Activated CD4-positive, alpha-beta T cell treated with anti-CD3 and anti-CD28 coated beads, Interleukin-2, amount 50 U/mL, for 48 hours (primary cell): ENCODE measurements at places on chromosomes 2 and 18.

- no peak for DNase-seq
Measured at GRCh38 chr2:196649202-196649601, 9.7 kb downstream of the CCDC150 start.

GRCh38 chr2:88131999-88132368 is 4.1 kb upstream of the FABP1 start:
- DNase-seq = no peak

DNA sequence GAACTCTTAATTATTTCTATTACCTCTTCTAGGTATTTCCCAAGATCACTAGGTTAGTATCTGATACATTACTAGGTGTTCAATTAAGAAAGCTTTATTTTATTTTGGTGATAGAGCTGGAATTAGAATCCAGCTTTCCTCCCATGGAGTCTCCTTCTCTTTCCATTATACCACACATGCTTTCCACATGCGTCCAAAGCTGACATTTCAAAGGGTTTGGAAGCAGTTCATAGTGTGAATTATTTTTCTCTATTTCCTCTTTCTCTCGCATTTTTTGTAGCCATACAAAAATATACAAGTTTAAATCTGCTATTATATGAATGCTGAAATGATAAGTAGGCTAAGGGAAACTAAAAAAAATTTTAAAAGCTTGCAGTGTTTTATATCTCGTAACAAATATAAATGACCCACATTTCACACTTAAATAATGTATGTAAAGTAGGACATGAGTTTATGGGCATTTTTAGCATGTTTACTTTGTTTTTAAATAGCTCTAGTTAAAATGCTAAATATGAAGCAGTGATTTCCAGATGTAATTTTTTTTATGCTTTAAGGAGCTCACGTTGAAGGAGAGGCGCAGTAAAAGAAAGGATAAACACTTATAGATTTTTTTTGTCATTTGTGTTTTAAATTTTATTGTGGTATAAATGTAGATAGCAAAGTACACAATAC is 20.1 kb downstream of the ZC3H6 start:
- DNase-seq = no peak

DNA sequence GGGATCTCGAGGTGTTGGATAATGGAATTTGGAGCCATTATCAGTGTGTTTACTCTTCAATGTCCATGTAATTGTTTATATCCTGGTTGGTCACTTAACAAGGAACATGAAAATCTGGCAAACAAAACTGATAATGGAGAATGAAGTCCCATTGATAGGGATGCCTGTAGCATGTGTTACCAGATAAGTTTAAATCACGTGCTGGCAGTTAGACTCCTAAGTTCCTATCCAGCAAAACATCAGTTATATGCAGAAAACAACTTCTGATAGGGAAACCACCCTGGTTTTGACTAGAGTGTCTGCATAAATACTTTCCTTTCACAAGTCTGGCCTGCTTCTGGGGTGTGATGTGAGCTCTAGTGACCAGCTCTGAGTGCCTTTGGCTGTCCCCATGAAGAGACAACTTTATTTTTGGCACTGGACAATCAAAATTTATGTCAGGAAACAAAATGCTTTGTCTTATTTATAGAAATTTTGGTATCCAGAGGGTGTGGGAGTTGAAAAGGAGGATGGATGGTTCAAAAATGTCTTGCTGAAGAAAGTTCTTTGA is 82.0 kb downstream of the FHOD3 start:
- DNase-seq = no peak

DNA sequence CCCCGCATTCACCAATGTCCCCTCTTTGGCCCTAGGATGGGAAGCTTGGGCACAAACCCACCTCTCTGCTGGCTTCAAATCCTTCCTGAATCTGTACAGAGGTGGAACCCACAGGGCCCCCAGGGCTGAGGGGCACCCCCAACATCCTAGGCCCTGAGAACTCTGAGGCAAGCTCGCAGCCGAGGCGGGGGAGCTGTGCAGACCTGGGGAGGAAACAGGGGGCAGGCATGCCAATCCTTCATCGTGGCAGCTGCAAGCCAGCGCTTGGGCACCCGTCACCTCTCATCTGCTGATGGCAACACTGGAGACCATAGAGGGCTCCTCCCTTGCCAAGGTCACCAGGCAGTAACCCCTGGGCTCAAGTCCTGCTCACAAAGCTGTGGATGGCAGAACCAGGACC is 10.8 kb downstream of the ECEL1 start:
- no peak for DNase-seq

- DNase-seq = no peak
Measured at GRCh38 chr2:128446874-128447537, 128.3 kb upstream of the HS6ST1 start.

DNA sequence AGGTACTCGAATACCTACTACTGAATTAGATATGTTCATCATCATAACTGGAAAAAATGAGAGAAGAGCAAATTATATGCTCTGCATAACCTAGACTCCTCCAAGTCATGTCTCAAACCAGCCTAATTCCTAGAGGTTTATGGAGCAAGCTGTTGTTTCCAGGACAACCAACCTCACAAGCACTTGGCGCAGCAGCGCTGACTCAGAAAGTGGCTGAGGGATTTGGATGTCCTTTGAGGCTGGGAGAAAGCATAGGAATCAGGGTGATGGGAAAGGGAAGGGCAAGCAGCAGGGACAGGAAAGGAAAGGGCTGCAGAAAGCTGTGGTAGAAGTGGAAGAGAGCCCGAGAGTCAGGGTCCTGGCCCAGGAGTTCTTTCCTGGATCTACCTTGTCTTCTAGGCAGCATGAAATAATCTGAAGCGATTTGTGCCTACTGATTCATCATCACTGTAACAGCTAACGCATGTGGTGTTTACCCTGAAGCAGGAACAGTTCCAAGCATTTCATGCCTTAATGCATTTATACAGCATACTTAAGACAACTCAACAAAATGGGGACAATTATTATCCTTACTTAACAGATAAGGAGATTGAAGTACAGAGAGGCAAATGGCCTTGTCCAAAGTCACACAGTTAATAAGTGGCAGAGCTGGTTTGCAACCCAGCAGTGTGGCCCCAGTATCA is 3.7 kb downstream of the PLEK start:
- DNase-seq = no peak

GRCh38 chr2:177598326-177599138 is 206.0 kb downstream of the AGPS start:
- no peak for DNase-seq

- DNase-seq = no peak
Measured at GRCh38 chr2:65360441-65360840, 72.0 kb downstream of the SPRED2 start.

GRCh38 chr2:163252199-163252598 is 413.6 kb upstream of the KCNH7 start:
- no peak for DNase-seq

- no peak for DNase-seq
Measured at GRCh38 chr2:75268112-75268511, 68.8 kb upstream of the TACR1 start.

DNA sequence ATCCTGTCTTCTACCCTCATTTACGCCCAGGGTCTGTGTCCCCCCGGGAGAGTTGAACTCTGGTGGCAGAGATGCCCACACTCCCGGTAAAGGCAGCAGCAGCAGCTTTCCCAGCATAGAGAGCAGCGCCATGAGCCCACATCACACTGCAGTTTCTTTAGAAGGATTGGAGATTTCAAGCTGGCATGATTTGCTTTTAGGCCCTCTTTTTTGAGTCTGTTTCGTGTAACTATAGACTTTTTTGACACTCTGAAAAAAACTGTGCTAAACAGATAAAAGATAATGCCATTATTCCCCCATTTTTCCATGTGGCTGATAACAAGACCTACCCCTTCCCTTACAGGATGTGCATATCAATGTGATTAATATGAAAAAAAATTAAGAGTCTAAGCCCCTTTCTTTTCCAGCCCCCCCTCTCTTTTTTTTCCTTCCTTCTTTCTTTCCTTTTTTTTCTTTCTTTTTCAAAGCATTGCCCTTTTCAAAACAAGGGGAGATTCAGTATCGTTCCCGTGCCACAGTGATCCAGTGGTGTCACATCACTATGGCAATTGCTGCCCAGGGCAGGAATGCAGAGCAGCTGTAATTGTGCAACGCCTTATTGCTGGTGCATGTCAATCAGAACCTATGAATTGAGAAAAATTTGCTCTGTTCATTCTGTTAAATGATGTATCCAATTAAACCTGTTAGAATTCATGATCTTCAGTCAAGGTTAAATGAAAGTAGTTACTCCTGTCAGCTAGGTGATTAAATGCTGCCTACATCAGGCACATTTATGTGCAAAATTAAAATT is 104.5 kb downstream of the CDCA7 start:
- DNase-seq = no peak

DNA sequence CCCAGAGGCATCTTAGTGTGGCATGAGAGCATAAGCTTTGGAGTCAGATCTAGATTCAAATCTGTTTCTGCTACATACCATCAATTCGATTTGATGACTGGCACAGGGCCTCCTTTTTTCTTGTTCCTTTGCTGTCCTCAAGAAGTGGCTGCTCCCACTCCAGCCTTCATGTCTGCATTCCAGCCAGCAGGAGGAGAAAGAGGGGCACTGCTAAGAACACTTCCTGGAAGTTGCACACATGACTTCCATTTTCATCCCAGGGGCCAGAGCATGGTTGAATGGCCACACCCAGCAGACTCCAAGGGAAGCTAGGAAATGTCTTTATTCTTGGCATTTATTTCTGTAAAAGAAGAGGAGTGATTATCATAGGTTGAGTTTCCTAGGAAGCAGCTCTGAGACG is 50.4 kb downstream of the EML6 start:
- DNase-seq = no peak

DNA sequence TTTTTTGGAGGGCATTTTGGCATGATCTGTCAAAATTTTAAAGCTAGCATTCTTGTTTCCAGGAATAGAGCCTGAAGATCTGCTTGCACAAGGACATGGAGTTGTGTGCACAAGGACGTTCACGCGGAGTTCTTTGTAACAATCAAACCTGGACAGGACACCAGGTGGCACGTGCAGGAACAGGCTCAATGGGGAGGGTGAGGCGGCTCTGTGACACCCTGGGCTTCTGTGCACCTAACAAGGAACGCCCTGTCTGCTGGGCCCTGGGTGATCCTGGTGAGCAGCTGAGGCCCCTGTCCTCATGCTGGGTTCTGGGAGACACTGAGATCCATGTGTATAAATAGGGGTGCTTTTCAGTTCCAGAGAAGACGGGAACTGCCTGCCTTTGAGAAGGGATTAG is 93.1 kb upstream of the PXDN start:
- DNase-seq = no peak

- DNase-seq = no peak
Measured at GRCh38 chr2:10889651-10890215, 22.0 kb upstream of the KCNF1 start.

DNA sequence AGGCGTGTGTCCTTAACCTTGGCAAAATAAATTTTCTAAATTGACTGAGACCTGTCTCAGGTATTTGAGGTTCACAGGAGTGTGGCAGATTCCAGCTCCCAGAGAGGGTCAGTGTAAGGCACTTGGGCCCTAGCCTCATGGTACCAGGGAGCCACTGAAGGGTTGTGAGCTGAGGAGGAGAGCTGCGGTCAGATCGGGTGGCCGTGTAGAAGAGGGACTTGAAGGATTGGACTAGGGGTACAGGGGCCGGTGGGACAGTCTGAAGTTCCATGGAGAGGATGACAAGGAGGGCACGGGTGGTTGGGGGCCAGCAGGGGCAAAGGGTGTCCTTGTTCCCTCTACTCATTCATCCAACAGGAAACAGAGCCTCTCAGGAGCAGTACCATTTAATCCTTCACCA is 327.0 kb upstream of the HS6ST1 start:
- DNase-seq = no peak
